ENCODE measurements at places on chromosomes 5 and 9.

GRCh38 chr9:2663461-2664173 lies 42.0 kb downstream of the VLDLR start:
- no peak for DNase-seq

GRCh38 chr9:76618762-76619161 lies 145.5 kb upstream of the PCA3 start:
- DNase-seq: no peak

DNA sequence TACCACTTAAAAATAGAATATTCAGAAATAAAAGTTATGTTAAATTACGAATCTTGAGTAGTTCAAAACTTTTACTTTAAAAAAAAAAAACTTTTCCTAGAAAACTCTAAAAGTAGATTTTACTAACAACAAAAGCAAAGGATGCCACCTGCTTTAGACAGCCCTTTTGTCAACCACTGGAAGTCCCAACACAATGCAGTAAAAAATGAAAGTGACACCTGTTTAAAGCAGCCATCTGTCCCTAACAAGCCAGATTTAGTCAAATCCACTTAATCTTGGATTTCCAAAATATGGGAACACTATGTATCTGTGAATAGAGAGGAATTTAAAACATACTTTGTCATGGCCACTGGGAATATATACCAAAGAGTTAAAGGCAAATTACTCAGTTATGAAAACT lies 3.8 kb downstream of the RFX3 start:
- no peak for DNase-seq

DNA sequence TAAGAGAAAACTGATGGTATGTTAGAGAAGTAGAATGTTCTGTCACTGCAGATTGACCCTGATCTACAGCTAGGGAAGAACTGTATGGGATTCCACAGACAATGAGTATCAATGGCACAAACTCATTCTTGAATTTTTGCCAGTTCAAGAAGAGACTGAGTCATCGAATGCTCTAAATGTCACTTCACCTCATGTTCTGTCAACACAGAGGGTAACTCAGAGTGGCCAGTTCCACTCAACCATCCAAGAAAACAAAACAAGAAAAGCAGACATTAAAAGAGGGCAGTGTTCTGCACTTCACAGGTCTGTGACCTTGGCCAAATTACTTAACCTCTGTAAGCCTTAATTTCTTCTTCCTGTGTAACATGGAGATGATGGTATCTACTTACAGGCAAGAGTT lies 132.2 kb upstream of the HMHB1 start:
- DNase-seq: no peak

DNA sequence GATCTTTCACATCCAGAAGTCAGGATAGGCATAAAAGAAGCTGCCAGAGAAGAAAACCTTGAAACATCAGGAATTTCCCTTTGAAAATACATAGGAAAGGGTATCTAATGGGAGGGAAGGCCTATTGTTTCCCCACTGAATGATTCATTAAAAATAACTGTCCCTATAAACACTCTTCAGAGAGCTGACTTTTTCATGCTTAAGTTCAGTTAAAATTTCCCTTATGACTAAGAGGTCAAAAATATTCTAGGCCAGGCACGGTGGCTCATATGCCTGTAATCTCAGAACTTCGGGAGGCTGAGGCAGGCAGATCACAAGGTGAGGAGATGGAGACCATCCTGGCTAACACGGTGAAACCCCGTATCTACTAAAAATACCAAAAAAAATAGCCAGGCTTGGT lies 499.5 kb downstream of the ENC1 start:
- DNase-seq: no peak

DNA sequence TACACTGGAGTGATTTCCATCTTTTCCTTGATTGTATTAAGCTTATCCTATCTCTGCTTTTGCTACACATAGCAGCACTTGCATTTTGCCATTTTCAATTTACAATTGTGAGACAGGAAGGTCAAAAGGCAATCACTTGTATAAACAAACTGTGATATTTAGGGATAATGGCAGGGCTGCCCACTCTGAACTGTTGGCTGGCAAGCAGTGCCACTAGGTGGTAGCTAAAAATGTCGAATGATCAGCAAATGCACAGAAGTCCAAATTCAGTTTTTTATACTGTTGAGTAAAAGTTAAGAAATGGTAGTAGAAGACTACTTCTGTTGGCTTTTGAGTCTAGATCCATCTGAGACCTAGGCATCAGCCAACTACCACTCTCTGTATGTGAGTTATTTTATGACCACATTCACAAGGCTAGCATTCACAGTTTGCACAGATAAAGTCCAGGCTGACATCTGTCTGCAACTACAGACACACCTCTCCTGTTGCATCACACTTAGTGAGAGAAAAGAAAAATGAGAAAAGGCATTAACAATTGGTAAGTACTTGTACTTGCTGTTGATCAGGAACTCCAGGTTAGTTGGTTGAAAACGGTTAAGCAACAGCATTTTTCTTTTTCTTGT lies 108.8 kb upstream of the ASTN2 start:
- DNase-seq: no peak

GRCh38 chr9:111621895-111622480 lies 9.1 kb upstream of the DNAJC25 start:
- DNase-seq: no peak

- no peak for DNase-seq
Observed at GRCh38 chr9:109821711-109822110, 41.7 kb downstream of the PALM2AKAP2 start.

DNA sequence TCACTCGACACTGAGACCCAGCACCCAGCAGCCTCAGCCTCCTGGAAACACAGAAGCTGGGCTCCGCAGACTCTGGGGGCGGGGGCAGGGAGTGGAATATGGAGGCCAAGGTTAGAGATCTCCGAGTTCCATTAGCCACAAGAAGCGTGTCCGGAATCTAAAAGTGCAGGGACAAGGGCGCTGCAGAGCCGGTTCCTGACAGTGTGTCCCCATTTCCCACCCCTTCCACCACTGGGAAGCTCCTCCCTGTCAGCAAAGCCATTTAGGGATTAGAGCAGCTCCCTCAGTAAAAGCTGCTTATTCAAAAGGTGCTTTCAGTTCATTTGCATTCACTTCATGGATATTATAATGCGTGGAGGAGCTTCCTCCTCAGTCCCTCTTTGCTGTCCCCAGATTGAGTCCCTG lies 74.1 kb upstream of the HSPA9 start:
- DNase-seq: no peak

- no peak for DNase-seq
Observed at GRCh38 chr9:108016446-108016845, 526.9 kb upstream of the KLF4 start.

GRCh38 chr9:111805830-111806241 lies 11.1 kb upstream of the SHOC1 start:
- no peak for DNase-seq

All from stimulated activated CD8-positive, alpha-beta memory T cell treated with anti-CD3 and anti-CD28 coated beads, Interleukin-4, amount 100 ng/mL, for 4 hours (primary cell).